ENCODE measurements at places on chromosomes 11 and 22.

- no peak for DNase-seq
These were observed 13.6 kb upstream of the CHST1 start for GRCh38 chr11:45678976-45679375.

- DNase-seq: no peak
These were observed 380 bp downstream of the C11orf96 start for GRCh38 chr11:43942662-43943371.

DNA sequence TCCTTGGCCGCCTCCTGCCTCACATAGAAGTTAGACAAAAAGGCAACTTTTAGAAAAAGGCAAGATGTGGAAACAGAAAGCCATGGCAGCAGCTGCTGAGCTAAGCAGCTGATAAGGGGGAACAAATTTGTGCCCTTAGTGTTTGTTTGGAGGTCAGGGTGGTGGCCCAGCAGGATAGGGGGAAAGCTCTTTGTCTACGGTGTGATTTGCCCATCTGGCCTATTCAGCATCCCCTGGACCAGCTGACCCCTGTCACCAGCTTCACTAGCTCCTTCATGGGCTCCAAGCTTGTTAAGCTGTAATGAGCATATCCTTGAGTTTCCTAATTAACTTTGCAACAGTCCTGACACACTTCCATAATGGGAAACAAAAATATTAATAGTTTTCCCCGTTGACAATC is 5.9 kb upstream of the ME3 start:
- DNase-seq: no peak

DNA sequence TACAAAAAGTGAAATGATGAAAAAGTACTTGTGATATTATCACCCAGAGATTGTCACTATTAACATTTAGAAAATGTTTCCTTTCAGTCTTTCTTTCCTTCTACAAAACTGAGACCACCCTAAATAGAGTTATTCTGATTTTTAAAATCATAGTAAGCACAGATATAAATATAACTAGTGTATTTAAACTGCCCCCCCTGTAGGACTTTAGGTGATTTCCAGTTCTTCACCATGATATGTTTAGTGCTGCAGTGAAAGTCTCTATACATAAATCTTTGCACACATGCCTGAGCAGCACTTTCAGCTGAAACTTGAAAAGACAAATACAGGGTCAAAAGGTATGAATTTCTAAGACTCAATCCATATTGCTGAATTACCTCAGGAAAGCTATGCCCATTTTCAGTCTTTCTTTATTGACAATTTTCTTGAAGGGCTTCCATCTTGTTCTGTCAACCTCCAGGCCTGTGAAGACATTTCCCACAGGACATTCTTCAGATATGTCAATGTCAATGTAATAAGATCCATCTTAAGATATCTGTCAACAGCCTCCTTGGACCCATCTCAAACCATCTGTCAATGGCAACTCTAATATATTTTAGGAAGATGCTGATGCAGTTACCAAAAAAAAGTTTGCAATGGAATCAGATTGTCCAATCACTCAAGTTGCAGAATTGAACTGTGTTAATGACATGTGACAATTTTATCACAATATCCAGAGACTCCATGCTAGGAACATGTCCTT is 30.8 kb upstream of the LDLRAD3 start:
- DNase-seq: no peak

GRCh38 chr11:79201677-79202347 is 239.0 kb downstream of the TENM4 start:
- no peak for DNase-seq

GRCh38 chr11:2139621-2140337 is 590 bp upstream of the IGF2 start:
- DNase-seq: no peak

- DNase-seq: no peak
These were observed 129.1 kb downstream of the DCDC1 start for GRCh38 chr11:31240340-31240904.

GRCh38 chr11:73547706-73548595 is 50.0 kb downstream of the FAM168A start:
- no peak for DNase-seq

DNA sequence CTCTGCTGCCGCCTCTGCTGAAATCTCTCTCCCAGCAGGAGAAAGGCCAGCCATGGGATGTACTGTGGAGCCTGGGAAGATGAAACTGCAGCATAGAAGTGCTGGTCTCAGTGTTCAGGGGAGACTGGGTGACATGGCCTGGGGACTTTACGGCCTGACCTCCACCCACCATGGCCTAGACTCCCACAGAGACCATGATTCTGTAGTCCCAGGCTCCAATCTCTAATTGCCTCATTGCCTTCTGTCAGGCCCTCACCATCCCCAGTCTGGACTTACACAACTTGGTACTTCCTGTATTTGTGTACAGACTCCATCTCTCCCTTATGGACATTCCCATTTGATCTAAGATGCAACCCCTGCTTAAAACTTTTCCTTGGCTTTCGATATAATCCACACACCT is 43.1 kb downstream of the TRAF6 start:
- DNase-seq: no peak

DNA sequence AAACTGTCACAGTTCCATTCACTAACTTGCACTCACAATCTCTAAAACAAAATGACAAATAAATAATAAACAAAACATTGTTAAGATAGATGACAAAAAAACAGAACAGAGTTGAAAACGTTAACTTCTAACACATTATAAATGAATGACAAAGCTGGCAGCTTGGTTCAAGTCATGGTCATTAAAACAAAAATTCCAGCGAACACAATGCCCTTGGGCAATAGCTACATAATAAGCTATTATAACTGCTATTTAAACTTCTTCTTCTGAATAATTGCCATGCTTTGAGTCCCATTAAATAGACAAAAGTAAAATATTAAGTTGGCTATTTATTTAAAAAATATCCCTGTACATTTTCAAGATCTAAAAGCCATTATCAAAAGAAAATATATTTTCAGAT is 54.7 kb downstream of the PICALM start:
- DNase-seq: no peak

GRCh38 chr11:27837895-27838563 is 137.8 kb upstream of the BDNF start:
- no peak for DNase-seq

GRCh38 chr22:35368386-35368785 is 12.5 kb upstream of the HMOX1 start:
- peak; percentile 36 for DNase-seq

DNA sequence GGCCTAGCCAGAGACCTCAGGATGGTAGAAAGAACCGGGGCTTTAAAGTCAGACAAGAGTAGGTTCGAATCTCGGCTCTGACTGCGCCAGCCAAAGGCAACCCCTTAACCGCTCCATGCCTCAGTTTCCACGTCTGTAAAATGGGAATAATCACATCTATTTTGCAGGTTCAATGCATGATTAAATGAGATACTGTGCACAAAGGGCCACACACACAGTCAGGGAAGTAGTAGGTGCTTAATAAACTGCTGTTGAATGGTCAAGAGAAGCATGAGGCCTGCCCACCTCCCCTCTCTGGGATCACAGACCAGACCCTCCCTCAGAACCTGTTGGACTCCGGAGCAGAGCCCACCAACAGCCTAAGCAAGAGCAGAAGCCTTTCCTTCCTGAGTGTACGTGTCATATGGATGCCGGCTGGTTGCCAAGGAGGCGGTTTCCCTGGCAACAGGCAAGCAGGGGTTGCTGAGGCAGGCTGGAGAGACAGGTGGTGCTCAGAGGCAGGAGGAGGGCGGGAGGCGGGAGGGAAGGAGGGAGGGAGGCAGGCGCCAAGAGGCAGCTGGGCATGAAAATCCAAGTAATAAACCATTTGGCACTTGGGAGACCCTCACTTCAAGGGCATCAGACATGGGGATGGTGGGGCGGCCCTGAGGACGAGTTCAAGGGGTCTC is 43.9 kb downstream of the NFAM1 start:
- DNase-seq: no peak

DNA sequence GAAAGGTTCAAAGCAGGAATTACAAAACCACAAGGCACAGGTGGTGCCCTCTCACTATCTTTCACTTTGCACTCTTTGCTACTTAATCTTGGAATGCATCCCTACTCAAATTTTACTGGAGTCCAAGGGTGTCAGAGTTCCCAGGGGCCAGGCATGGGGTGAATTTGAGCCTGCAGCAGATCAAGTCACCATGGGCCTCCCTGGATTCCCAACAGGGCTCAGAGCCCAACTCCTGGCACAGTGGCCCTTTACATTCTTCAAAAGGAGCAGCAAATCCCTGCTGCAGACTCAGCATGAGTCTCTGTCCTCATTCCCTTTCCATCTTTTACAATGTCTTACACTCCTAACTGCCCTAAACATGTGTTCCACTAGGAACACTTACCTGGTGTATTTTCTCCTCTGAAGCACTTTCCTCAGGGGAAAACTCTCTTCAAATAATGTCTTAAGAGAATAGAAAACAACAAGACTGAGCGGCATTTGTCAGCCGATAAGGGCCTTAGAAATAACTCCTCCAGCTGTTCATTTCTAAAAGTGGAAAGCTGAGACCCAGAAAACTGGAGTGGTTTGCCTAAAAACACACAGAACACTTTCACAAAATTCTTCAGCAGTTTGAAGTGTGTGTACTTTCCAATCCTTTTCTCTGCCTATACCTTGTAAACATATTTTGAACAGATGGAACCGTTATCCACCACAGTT is 596.0 kb downstream of the INSC start:
- no peak for DNase-seq

GRCh38 chr11:16337421-16338213 is 18.7 kb downstream of the SOX6 start:
- DNase-seq: no peak

DNA sequence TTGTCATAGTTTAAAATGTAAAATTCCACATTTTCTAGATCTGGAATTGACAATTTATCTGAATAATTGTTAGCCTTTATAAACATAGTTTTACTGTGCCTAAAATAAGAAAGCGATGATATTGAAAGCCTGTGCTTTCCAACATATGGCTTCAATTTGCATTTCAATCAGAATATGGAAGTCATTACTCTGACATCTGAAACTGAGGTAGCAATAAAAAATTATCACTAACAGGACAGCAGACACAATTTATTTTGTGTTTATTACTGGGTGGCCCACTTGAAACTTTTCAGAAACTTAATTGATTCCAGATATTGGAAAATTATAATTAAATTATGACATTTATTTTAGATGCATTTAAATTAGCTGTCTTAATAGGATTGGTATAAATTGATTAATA is 78.5 kb downstream of the TMEM135 start:
- DNase-seq: no peak

DNA sequence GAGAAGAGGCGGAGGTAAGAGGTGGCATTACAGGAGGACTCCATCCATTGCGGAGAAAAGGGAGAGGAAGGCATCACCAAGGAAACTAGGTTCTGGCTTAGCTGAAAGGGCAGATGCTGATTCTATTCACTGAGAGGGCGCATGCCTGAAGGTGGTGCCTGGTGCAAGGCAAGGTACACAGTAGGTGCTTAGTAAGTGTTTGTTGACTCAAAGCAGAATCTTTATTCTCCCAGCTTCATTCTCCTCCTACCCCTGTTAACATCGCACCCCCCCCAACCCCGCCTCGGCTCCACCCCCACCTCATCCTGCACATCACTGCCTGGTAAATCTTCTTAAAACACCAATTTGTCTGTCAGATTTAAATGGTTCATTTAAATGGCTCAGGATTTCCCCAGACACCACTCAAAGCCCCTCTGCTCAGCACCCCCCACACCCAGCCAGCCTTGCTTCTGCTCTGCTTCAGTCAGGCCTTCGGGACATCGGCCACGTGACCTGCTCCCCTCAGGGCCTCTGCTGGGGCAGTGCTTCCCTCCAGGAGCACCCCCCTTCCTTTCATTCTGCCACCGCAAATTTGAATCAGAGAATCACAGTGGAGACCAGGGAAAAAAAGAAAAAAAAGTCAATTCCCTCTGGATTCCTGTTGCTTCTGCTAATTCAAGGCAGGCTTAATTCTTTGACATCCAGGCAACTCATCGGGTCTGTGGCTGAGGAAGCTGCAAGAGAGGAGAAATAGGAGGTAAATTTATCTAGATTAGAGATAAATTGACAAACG is 17.8 kb upstream of the RCN1 start:
- DNase-seq: no peak

DNA sequence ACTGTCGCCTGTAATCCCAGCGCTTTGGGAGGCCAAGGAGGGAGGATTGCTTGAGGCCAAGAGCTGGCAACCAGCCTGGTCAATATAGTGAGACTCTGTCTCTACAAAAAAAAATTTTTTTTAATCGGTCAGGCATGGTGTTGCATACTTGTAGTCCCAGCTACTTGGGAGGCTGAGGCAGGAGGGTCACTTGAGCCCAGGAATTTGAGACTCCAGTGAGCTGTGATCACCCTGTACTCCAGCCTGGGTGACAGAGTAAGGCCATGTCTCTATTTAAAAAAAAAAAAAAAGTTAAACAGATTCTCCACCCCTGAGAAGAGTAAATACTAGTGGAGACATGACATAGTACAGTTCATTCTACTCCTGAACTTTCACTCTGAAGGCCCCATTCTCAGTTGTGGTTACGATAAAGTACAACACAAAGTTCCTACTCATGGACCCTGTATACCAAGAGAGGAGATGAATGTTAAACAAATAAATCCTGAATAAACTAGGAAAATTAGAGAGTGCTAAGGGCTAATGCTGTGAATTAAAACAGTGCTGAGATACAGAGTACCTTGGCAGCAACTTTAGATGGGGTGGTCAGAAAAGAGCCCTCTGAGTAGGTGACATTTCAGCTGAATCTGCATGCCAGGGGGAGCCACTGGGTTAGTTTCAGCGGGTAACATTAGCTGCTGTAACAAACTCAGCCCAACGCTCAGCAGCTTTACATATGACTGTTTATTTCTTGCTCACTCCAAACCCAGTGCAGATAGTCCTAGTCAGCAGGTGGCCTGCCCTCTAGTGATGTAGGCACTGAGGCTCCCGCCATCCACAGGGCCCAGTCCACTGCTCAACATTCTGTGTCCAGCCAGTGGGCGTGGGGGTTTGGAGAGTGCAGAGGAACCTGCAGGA is 75.1 kb downstream of the DBX1 start:
- DNase-seq: no peak

DNA sequence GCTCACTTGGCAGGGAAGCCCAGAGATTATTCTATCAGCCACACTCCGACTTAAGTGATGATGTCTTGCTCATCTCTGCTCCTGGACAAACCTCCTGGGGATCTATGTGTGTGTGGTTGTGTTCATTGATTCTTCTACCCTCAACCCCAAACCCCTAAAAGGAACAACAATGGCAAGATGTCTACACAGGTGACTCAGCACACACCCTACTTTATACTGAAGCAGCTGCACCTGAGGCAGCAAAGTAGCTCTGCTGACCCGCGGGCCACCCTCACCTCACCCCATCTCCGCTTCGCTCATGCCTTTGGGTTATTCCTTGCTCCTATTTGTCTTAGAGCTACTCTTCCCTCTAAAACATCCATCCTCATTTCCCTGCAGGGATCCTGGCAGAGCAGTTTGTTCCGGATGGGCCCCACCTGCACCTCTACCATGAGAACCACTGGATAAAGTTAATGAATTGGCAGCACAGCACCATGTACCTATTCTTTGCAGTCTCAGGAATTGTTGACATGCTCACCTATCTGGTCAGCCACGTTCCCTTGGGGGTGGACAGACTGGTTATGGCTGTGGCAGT is 38.7 kb downstream of the TMEM45B start:
- no peak for DNase-seq

- DNase-seq: peak; percentile 87
These were observed 515.1 kb downstream of the INSC start for GRCh38 chr11:15629690-15630321.
